ENCODE measurements at places on chromosomes 11 and 22.

- DNase-seq = no peak
These were observed 19.3 kb upstream of the CCDC188 start for GRCh38 chr22:20170170-20170569.

DNA sequence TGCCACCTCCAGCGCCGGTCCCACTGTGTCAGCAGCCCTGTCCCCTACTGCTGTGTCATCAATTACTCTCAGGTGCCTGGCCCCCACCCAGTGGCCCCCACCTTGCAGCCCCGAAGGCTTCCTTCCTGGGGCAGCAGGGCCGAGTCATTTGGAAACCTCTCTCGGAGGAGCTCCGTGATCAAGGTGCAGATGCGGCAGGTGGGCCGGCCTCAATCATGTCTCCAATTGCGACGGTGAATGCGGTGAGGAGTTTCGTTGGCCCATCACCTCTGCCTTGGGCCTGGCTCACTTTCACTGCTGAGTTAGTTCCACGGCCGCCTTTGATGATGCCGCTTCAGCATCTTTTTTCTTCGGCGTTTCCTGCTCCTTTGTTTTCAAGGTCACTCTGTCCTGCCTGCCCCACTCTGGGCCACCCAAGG, 11.3 kb upstream of the CXCR5 start:
- peak; percentile 52 for DNase-seq

GRCh38 chr11:86863476-86863875, 63.1 kb downstream of the PRSS23 start:
- DNase-seq = no peak

GRCh38 chr11:125649465-125650166, 24.7 kb downstream of the CHEK1 start:
- DNase-seq = no peak

- DNase-seq = no peak
These were observed 110.9 kb downstream of the RASSF10 start for GRCh38 chr11:13119941-13120520.

DNA sequence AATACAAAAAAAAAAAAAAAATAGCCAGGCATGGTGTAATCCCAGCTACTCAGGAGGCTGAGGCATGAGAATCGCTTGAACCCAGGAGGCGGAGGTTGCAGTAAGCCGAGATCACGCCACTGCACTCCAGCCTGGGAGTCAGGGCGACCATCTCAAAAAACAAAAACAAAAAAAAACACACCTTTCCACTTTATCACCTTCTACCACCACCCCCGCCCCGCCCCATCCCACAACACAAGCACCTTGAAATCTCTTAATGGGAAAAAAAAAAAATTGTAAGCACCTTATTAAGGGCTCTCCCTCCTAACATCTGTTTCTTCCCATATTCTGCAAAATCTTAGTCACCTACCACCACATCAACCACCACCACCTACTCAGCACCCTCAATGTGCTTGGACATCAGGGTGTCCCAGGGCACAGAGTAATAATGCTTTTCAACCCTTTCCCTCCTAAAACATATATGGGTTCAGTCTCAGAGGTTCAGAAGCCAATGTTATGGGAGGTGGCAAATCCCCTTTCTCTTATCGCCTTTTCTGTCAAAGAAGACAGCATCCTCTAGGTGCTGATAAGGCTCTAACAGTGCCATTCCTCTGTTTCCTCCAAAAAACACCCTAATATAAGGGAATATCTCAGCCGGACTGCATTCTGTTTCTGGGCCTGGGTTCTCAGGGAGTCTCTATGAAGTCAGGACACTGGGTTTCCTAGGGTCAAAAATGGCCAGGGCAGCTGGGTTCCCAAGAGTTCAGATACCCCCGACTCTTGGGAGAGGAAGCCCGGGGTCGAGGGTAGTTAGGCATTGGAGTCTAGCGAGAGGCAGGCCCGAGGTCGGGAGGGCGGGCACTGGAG, 718 bp downstream of the INTS5 start:
- no peak for DNase-seq

DNA sequence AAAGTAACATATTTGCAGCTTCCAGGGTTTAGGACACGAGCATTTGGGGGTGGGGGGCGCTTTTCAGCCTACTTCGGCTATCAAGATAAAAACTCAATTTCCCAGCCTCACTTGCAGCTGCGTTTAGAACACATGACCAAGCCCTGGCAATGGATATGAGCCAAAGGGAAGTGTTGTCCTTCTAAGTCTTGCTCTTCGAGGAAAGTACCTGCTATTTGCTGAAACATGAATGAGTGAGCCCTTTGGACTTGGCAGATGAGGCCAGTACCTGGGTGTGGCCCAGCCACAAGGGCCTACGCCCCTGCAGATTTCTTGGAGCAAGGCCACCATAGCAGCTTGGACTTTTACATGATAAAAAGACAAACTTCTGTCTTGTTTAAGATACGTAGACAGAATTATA, 60.2 kb upstream of the SORL1 start:
- no peak for DNase-seq

DNA sequence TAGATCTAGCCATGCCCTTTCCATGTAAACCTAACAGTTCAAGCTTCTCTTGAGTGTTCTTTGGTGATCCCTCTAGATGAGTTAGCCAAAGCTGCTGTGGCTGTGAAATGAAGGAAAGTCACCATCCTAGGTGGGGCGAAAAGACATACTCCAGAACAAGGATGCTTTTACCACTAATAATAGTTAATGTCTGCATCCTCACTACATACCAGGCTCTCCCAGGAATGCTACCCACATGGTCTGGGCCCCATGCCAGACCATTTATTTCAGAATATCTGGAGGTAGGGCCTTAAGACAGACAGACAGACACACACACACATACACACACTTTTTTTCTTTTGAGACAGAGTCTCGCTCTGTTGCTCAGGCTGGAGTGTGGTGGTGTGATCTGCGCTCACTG, 14.7 kb downstream of the ABTB2 start:
- DNase-seq = no peak

Measured in activated CD4-positive, alpha-beta T cell treated with anti-CD3 and anti-CD28 coated beads, Interleukin-2, amount 50 U/mL, for 1 hour (primary cell).